Stimulated activated CD8-positive, alpha-beta memory T cell treated with anti-CD3 and anti-CD28 coated beads, Interleukin-7, amount 100 ng/mL, for 24 hours (primary cell): ENCODE measurements at places on chromosomes 5 and 9.

- no peak for DNase-seq
Measured at GRCh38 chr5:92800365-92800764, 780.7 kb downstream of the NR2F1-AS1 start.

DNA sequence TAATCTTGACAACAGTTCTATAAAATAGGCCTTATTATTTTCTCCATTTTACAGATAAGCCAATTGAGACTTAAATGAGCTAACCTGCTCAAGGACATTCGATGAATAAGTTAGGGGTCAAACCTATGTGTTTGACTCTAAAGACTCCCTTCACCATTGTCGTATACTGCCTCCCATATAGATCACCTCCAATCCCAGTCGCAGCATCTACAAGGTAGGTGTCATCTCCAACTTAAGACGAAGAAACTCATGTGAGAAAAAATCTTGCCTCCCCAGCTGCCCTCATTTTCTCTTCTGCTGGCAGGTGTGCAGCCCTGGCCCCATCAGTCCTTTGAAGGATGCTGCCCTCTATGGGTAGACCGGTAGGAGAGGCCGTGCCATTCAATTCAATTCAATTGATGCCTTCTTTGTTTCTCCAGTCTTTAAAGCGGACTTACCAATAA is 75.2 kb upstream of the SMARCA2 start:
- no peak for DNase-seq

DNA sequence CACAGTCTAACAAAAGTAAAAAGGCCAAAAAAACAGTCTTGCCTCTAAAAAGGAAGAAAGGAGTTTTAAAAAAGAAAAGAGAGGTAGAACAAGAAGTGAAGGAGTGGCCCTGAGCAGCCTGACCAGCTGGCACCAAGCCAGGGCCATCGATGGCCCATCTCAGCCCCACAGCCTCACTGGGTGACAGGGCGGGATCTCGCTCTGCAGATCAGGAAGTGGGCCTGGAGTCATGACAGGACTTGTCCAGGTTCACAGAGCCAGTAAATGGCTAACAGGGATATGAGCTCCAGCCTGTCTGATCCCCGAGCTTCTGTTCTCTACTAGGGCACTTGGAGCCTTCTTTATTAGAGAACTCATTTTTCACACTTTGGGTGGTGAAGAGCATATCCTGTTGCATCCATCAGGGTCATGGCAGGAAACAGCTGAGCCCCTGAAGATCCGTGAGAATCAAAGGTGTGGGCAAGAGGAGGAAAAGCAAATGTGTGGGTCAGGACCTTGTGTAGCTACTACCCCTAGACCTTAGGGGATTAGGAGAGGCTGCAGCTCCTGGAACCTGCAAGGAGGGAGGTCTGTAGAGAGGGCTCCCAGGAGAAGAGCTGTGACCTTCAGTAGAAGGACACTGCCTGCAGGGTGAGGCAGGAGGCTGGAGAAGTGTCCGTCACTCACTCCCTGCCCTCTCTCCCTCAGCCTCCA is 299.0 kb upstream of the MSX2 start:
- no peak for DNase-seq

DNA sequence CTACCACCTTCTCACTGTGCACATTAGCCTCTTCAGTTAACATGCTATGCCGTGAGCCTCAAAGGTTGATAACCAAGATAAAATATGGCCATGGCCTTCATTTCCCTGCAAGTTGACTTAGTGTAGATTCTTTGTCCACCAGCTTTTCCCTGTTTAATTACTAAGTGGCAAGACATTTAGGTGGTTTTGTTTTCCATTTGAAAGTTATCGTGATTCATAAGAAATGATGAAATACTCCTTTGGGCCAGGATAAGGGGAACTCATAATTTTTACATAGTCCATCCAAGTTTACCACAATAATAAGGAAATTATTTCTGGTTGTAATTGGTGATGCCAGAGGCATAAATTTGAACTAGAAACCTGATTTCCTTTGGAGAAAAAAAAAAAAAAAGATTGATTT is 609.6 kb downstream of the TAF11L14 start:
- no peak for DNase-seq

GRCh38 chr9:133884907-133885744 is 107.0 kb downstream of the VAV2 start:
- no peak for DNase-seq

GRCh38 chr5:10478436-10478835 is 36.8 kb downstream of the ROPN1L start:
- no peak for DNase-seq

DNA sequence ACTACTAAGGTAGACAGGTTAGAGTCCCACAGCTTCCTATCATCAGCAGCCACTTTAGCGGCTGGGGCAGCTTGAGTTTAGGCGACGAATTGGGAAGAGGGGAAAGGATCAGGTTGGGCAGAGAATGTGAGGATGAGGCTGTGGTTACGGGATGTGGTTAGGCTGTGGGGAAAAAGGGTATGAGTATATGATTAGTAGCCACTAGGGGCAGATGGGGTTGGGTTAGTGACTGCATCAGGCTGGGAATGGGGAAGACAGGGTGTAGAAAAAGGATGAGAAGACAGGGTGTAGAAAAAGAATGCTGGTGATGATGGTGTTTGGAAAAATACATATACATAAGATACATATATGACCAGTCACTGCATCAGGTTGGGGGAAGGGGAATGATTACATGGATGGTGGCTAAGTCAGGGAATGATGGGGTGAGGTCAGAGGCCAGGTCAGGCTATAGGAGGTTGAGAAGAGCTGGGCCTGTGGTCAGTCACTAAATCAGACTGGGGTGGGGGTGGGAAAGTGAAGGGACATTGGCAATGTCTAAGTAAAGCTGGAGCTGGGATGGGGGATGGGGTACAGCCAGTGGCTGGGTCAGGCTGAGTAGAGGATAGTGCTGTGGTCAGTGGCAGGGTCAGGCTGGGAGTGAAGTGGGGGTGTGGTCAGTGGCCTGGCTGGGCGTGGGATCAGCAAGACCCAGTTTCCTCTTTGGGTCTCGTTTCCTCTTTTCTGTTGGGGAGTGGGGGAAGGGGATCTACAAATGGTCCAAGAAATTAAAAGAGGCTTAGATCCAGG is 2.1 kb downstream of the TLN1 start:
- DNase-seq, result no peak

GRCh38 chr5:148699028-148699427 is 44.7 kb upstream of the HTR4 start:
- no peak for DNase-seq

DNA sequence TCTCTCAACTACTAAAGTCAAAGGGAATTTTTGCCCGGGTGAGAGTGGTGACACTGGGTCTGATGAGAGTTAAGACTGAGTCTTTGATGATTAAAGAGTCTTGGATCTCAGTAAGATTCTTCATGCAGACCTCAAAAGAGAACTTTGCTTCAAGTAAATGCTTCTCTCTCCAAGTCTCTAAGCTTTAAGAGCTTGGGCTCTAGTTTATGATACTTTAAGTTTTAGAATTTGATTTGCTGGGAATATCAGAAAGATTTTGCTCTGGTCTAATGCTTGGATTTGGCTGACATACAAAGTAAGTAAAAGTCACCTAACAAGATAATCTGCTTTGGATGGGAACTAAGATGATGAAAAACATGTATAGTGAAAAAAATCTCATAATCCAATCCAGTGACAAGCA is 566.3 kb downstream of the MAT2B start:
- DNase-seq, result no peak
